Activated CD8-positive, alpha-beta memory T cell treated with anti-CD3 and anti-CD28 coated beads for 1 hour (primary cell): ENCODE measurements at places on chromosomes 12 and 14.

GRCh38 chr14:64501411-64502171 is 2.0 kb downstream of the ZBTB25 start:
- no peak for DNase-seq

DNA sequence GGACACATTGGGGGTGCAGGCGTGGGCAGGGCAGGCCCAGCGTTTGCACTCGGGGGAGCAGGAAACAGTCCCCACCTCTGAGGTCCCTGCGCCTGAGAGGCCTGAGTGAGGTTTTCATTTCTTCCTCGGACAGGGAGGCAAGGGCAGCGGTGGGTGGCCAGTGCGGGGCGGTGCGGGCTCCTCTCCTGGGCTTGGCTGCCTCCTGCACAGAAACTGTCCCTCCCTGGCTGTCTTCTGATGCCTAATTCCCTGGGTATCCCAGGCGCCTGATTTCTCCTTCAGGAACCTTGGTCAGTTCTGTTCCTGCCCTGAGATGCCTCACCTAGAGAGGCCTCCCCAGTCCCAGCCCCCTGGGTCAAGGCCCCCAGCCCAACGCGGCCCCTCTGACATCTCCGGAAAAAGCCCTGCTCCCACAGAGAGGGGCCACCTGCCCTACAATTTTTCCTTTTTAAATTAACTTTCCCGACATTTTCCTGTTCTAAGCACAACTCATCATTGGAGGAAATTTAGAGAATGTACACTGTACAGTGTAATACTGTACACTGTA is 260.3 kb downstream of the ADGRD1 start:
- no peak for DNase-seq

GRCh38 chr14:100532906-100533655 is 54.1 kb downstream of the BEGAIN start:
- DNase-seq: no peak

GRCh38 chr12:107356266-107356936 is 263.1 kb upstream of the CRY1 start:
- no peak for DNase-seq

DNA sequence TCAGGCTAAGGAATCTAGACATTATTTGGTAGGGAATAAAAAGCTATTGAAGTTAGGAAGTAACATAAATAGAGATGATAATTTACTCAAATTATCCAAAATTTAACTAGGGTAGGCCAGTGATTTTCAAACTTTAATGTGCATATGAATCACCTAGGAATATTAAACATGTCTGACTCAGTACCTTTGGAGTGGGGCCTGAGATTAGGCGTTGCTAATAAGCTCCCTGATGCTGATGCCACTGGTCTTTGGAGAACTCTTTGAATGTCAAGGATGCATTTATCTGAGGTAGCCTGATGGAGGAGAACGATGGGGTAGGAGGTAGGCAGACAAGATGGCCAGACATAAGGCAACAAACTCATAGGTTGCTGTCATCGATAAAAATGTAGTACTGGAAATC is 33.2 kb downstream of the EFCAB11 start:
- no peak for DNase-seq

DNA sequence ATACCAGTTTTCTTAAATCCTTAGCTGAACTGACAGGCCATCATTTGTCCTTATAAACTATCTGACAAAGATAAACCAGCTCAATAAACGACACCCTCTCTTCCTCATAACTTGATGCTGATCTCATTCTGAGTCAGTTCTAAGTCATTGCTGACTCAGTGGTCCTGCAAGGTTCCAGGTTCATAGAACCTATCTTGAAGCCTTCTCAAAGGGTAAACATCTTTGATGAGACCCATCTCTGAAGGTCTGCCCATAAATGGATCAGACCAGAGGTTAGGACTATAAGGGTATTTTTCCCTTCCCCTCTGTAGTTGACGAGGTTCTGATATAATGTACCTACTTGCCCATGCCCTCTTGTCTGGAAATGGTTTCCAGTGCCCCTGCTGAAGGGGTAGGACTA is 11.9 kb downstream of the NAA25 start:
- DNase-seq: no peak

GRCh38 chr12:67982164-67982563 is 7.1 kb upstream of the IFNG-AS1 start:
- DNase-seq: no peak

- peak; percentile 79 for DNase-seq
These were observed 21.2 kb upstream of the ZNF740 start for GRCh38 chr12:53159195-53159839.

DNA sequence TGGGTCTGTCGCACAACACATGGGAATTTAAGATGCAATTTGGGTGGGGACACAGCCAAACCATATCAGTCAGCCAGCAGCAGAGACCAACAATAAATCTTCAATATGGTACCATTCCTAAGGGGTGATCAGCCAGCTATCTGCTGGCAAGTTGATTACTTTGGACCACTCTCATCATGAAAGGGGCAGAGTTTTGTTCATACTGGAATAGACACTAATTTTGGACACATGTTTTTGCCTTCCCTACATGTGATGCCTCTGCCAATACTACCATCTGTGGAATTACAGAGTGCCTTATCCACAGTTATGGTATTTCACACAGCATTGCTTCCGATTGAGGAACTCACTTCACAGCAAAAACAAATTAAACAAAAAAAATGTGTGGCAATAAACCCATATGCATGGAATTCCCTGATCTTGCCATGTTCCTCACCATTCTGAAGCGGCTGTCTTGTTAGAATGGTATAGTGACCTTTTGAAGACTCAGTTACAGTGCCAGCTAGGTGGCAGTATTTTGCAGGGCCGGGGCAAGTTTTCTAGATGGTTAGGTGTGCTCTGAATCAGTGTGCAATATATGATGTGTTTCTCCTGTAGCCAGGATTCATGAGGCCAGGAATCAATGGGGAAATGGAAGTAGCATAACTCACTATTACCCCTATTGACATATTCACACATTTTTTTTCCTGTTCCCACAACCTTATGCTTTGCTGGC is 179.0 kb upstream of the IGF1 start:
- DNase-seq: no peak

- DNase-seq: no peak
These were observed 322.5 kb downstream of the SYT1 start for GRCh38 chr12:79187032-79187431.

DNA sequence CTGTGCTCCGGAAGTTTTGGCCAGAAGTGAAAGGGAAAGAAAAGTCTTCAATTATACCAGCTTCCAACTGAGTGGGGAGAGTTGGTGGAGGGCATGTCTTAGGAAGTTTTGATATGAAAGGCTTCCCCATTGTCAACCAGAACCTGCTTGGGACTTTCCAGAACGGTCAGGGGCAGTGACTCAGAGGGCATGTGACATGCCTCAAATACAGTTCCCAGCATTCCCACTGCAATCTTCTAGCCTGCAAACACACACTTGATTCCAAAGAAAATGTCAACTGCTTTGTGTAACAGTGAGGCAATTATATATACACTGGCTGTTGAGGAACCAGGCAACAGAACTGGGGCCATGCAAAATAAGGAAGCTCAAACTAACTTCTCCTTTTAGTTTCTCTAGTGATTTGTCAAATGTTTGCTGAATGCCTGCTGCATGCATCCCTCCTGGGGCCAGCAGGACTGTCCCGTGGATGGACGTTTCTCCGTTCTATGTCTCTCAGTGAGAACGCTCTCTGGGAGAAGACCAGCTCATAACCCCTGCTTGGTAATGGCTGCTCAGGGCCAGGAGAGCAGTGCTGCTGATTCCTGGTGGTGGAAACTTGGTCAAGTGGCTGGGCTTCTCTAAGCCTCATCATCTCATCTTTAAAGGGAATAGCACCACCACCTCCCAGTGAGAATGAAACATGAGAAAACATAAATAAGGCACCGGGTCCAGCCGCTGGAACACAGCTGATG is 18.3 kb downstream of the SLC25A47 start:
- no peak for DNase-seq

- no peak for DNase-seq
These were observed 100.7 kb downstream of the ITPR2 start for GRCh38 chr12:26732005-26732908.
